ENCODE measurements at places on chromosomes 1 and 21.

- no peak for DNase-seq
Observed at GRCh38 chr1:71638081-71638766, 557.4 kb upstream of the ZRANB2 start.

- DNase-seq, result peak; percentile 49
Observed at GRCh38 chr21:36059823-36060158, 535 bp downstream of the SETD4 start.

DNA sequence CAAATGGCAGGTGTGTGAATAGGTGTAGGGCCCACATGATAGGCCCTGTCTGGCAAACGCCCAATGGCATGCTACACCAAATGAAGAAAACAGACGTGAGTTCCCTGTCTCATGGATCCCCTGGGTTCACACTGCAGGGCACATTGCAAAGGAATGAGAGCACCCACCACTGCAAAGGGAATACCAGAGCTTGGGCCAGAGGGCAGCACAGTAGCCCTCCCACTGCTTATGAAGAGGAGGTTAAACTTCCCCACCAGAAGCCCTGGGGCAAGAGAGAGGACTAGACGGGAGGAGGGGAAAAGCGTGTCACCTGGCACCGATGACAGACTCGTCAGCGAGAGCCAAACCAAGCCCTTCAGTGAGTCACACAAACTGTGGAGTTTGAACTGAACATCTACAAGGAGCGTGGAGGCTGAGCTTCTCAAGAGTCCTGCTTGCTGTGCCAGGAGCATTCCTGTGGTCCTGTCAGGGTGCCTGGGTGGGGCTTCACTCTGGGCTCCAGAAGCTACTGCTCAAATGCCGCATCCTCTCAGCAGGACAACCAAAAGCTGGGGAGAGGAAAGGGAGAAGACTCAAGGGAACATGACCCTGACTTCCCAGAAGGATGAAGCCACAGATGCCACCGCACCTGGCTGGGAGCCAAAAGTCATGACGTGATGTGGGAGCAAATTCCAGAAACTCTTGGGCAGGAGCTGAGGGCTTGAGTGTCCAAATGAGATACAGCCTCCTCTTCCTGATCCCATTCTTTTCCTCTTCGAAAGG, 61.1 kb downstream of the TOMM20 start:
- no peak for DNase-seq

GRCh38 chr1:33326785-33327184, 5.9 kb upstream of the A3GALT2 start:
- no peak for DNase-seq

- no peak for DNase-seq
Observed at GRCh38 chr1:17885663-17886320, 130.7 kb downstream of the ACTL8 start.

GRCh38 chr1:7408771-7409150, 362.3 kb upstream of the VAMP3 start:
- DNase-seq, result no peak

DNA sequence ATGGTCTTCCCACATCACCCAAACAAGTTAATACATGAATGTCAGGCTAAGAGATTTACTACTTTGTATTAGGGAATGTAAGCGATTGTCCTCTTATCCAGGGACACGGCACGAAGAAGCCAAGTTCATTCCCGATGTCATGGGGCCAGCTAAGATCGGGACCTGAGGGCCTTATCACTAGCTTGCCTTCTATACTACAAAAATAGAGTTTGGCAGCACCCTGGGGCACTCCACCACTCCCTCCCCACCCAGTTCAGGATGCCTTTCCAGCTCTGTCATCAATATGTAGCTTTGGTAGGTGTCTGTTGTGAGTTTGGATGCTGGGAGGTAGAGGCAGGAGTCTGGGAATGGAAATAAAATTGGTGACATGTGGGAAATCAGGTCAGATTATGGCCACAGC, 197.5 kb downstream of the ATG4C start:
- DNase-seq, result no peak

GRCh38 chr1:174956976-174957375, 42.8 kb upstream of the CACYBP start:
- no peak for DNase-seq

- no peak for DNase-seq
Observed at GRCh38 chr21:25062061-25062460, 545.2 kb downstream of the MRPL39 start.

DNA sequence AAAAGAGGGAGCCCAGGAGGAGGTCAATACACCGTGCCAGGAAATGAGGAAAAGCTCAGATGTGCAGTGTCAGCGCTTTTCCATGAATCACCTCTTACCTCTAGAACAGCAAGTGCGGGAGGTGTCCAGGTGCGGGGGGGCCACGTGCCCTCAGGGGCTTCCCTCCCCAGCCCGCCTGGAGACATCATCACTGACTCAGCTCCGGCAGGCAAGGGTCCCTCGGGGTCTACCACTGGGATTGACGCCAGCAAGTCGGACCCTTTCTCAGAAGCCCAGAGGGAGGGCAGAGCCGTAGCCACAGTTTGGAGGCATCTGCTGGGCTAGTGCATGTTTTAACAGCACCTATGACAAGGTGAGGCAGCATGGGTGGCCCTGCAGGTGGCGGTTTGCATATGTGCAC, 67.4 kb upstream of the TRAPPC10 start:
- no peak for DNase-seq

- DNase-seq, result no peak
Observed at GRCh38 chr21:29787361-29787909, 152.4 kb downstream of the GRIK1 start.

DNA sequence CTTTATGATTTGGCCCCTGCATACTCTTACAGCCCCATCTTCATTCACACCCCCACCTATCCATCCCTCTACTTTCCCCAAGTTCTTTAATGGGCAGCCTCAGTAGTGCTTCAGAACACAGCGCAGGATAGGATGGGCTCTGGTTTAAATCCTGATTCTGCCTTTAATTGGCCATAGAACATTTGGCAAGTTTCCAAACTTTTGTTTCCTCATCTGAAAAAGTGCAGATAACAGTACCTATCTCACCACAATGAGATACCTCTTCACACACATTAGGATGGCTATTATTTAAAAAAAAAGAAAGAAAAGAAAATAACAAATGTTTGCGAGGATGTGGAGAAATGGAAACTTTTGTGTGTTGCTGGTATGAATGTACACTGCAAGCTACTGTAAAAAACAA, 142.5 kb upstream of the VANGL1 start:
- no peak for DNase-seq

DNA sequence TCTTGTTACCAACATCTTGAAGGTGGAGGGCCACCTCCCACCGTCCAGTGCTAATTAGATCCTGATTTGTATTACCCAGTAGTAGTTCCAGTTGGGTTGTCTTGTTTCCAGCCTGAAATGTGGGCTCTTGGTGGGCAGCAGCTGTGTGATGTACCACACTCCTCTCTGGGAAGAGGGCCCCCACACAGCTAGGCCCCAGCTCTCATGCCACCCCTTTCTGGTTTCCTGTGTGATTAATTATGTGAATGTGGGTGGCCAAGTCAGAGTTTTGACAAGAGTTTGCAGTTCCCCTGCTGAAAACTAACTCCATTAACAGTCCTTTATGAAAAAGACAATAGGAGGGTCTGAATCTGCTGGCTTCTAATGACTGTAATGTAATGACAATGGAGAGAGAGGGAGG, 3.8 kb downstream of the HMGB4 start:
- DNase-seq, result no peak

- DNase-seq, result no peak
Observed at GRCh38 chr1:199302554-199302953, 663.7 kb downstream of the PTPRC start.

GRCh38 chr1:227959325-227959860, 11.7 kb upstream of the WNT9A start:
- DNase-seq, result no peak

GRCh38 chr1:10969267-10969970, 43.0 kb upstream of the TARDBP start:
- DNase-seq, result no peak

DNA sequence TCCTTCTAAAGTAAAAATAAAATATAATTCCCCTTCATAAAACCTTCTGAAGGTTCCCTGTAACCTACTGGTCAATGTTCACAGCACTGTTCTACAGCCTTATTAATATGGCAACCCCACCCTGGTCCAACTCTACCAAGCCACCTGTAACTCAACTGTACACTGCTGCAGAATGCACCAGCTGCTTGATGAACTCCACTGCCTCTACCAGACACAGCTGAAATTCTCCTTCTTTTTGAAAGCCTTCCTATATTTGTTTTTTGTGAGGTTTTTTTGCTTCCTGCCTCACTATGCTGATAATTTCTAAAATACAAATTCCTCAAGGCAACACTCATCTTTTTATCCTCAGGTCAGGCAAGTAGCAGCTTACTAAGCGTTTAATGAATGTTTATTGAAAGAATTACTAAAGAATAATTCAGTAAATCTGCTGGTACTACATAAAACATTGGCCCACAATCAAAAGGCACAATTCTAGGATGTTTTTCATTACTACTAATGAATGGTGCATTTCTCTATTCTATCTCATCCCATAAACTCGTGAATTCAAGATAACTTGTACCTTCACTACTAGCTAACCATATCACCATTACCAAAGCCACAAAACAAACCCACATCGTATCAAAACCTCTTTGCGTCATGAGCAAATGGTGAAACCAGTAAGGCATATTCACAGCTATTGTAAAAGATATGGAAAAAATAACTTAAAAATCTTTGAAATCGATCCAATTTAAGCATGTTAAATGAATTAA, 2.4 kb downstream of the SSX2IP start:
- DNase-seq, result no peak

- DNase-seq, result peak; percentile 89
Observed at GRCh38 chr1:182143154-182143657, 81.7 kb upstream of the ZNF648 start.

- DNase-seq, result no peak
Observed at GRCh38 chr1:154222518-154222917, 1.8 kb downstream of the UBAP2L start.

DNA sequence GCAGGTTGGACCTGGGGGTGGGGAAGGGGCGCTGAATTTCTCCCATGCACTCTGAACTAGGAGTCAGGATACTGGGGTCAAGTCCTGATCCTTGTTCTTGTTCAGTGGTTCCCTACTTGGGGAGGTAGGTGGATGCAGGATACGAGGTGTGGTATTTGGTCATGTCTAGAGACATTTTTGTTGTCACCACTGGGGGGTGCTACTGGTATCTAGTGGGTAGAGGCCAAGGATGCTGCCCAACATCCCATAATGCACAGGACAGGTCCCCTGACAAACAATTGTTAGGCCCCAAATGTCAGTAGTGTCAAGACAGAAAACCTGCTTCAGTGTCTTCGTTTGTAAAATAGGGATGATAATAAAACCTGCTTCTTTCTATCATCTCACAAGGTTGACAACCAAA, 259.0 kb upstream of the FOXD3 start:
- DNase-seq, result no peak

DNA sequence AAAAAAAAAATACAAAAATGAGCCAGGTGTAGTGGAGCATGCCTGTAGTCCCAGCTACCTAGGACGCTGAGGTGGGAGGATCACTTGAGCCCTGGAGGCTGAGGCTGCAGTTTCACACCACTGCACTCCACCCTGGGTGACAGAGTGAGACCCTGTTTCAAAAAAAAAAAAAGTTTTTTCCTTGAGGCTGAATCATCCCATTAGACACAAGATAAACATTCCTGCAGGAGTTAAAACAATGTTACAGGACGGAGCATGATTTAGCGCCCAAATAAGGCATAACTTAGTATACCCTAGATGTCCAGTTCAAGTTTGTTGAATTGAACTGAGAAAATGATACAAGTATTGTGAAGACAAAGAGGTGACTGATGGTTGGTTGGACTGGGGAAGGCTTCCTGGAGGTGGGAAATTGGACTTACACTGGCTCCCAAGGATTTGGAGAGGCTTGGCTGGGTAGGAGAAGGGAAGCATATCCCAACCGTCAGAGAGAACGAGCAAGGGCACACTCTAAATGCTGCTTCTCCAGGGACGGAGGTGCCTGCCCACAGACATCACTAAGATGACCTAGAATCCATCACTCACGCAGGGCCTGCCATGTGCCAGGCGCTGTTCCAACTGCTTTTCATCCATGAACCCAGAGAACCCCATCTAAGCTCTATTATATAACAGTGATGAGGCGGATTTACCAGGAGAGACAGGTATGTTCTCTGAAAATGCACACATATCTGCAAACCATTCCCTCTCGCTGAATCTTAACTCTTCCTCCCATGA, 610.6 kb downstream of the KIF26B start:
- DNase-seq, result no peak

GRCh38 chr1:204341380-204341779, 18.3 kb downstream of the PLEKHA6 start:
- DNase-seq, result no peak

GRCh38 chr1:94349853-94350252, 68.3 kb upstream of the ABCD3 start:
- no peak for DNase-seq
